Brain (organoid and tissue), 16 donors: ENCODE measurements at places on chromosomes 1 and 21.

DNA sequence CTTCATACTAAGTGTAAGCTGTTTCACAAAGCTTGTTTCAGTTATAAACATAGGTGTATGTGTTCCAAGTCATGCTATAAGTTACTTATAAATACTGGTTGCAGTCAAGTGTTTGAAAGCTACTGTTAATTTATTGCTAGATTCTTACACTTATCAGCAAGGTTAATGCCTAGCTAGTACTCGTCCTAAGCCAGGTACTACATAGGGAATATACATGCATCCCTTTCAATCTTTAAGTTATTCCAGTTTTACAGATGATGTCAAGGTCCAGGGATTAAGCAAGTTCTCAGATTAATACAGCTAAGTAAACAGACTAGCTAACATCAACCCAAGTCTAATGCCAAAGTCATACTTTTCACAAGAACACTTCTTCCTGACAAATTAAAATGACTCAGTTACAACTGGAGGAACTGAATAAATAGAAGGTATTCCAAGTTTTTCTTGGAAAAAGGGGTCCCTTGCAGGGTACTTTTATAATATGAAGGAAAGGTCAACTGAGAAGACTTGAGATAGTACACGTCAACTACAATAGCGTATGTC is 652.2 kb upstream of the USP24 start:
- DNase-seq = no peak

DNA sequence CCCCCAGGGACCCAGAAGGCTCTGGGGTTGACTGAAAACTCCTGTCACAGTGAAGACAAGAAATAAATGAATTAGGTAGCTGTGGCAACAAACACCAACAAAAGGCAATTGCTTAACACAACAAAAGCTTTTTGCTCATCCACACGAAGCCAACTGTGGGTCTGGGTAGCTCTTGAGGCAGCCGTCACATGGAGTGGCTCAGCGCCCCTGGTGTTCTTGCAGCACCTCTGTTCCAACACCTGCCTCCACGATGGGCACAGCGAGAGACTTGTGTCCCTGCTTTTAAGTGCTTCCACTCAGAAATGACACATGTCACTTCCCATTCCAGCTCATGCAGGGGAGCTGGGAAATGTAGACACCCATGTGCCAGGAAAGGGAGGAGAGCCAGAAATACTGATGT is 364.5 kb upstream of the DUSP10 start:
- DNase-seq = no peak

DNA sequence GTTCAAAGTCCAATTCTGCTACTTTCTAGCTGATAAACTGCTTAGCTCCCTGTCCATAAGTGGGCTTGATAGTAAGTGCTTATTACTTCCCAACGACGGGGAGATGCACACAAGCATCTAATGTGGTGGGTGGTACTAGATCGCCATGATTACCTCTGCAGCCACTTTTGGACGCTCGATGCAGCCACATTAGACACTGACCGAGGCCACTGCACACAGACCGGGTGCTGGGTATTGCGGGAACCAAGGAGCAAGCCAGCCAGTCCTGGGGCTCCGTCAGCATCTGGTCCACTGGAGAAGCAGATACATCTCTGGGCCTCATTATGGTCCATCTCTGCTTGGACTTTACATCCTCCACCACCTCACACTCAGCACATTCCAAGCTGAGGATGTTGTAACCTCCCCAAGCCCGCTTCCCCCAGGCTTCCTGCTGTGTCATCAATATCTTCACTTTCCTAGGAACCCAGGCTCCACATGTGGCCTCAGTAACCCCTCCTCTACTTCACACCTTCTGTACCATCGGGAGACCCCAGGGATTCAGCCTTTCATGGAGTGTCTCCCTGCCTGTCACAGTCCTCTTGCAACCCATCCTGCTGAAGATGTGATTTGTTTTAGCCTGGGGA is 48.2 kb downstream of the RHOU start:
- no peak for DNase-seq

DNA sequence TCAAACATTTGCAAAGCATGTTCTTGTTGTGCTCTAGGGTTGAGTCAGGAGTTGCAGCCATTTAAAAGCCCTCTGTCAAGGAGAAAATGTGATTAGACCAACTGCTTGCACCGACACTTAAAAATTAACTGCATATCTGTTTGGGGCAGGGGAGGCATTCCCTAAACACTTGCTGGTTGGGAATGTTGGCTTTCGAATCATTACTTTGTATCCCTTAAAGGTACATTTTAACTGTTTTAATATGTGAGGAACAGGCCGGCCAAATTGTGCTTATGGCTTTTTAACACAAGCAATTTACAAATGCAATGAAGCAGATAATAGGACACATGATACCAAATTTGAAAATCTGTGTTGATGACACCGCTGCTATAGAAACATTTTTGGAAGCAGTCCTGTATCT is 159.1 kb downstream of the LHX8 start:
- DNase-seq = peak; percentile 42

GRCh38 chr21:33916200-33916567 is 580 bp upstream of the ATP5PO start:
- DNase-seq = no peak

- no peak for DNase-seq
Observed at GRCh38 chr21:40634141-40634540, 212.8 kb downstream of the DSCAM start.

DNA sequence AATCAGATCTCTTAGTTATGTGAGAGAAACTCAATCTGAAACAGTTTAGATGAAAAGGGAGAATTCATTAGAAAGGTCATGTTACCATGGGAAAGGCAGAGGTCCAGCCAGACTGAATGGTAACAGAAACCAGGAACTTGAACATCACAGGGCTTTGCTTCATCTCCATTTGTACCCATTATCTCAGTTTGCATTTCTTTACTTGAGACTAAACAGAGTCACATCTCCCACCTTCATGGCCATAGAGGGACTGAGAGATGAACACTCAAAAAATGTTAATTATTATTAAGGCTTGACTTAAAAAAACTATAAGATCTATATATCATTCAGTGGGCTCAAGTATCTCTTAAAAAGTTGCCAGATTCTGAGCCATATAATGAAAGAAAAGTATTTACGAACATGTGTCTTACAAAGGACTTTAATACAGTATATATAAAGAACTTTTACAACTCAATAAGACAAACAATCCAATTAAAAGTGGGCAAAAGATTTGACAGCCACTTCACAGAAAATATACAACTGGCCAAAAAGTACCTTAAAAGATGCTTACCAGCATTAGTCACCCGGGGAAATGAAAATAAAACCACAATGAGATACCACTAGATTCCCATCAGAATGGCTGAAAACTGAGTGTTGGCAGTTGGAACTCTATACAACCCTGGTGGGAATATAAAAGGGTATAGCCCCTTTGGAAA is 13.2 kb downstream of the KYAT3 start:
- DNase-seq = no peak

GRCh38 chr1:58942759-58943191 is 158.9 kb upstream of the JUN start:
- peak; percentile 12 for DNase-seq

GRCh38 chr1:87121711-87122163 is 206.9 kb upstream of the LMO4 start:
- DNase-seq = no peak

DNA sequence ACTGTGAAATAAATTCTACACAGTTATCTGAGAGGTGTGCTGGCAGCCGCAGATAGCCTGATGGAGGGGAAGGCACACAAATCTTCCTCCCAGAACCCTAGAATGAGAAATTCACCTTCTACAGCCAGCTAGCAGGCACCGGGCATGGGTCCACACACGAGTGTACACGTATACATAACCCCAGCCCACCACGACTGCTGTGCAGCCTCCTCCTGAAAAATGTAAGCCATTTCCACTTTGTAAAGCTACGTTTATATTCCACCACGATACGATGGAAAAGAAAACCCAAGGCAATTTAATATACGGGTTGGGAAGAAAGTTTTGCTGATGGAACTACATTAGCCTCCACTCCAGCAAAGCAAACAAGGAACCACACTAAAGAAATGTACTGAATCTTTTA is 1.8 kb downstream of the BTG3 start:
- DNase-seq = peak; percentile 12

DNA sequence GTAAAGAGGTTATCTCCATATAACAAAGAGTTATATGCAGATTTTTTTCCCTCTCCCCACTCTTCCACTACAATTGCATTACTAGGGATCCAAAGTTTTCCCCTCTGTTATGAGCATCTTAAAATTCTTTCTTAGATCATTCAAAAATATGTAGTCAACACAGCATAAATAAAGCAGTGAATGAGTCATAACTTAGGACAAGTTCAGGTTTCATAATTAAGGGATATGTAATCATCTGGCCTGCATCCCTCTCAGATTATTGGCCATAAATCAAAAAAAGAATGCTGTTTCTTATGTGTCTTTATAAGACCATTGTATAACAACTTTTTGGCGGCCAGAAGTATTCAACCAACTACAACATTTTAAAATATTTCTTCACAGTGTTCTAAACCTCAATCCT is 1526.1 kb downstream of the KCNT2 start:
- no peak for DNase-seq

- no peak for DNase-seq
Observed at GRCh38 chr1:196477262-196477661, 131.0 kb downstream of the KCNT2 start.

GRCh38 chr1:208757846-208758245 is 513.7 kb upstream of the PLXNA2 start:
- no peak for DNase-seq

DNA sequence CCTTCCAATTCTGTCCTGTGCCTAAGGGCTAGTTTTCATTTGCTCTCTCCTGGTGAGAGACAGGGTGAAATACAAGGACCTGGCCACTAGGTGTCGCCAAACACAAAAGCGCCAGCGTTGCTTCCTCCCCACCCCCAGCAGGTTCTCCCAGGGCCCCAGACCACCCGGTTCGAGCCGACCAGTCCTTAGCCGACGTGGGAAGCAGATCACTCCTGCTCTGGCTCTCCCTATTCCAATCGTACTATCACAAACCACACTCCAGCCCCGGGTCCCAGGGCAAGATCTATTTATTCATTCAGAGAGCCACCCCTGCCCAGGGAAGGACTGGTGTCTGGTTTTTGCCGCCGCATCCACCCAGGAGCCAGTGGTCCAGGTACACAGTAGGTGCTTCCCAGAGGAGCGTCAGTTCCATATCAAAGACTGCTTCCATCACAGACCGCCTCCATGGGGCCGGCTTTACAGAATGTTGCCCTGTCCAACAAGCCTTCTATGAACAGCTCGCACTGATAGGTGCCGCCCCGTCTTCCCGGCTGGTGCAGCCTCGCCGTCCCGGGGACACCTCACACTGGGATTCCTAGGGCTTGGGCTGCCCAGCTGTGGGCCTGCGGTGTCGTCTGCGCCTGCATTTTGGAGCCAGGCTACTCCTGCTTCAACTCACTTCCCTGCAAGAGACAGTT is 35.0 kb downstream of the CTNNBIP1 start:
- peak; percentile 81 for DNase-seq

GRCh38 chr1:38068980-38069340 is 22.4 kb upstream of the POU3F1 start:
- DNase-seq = no peak

- DNase-seq = no peak
Observed at GRCh38 chr1:241266121-241266520, 90.9 kb downstream of the RGS7 start.

GRCh38 chr1:28326984-28327383 is 1.9 kb upstream of the MED18 start:
- DNase-seq = no peak

DNA sequence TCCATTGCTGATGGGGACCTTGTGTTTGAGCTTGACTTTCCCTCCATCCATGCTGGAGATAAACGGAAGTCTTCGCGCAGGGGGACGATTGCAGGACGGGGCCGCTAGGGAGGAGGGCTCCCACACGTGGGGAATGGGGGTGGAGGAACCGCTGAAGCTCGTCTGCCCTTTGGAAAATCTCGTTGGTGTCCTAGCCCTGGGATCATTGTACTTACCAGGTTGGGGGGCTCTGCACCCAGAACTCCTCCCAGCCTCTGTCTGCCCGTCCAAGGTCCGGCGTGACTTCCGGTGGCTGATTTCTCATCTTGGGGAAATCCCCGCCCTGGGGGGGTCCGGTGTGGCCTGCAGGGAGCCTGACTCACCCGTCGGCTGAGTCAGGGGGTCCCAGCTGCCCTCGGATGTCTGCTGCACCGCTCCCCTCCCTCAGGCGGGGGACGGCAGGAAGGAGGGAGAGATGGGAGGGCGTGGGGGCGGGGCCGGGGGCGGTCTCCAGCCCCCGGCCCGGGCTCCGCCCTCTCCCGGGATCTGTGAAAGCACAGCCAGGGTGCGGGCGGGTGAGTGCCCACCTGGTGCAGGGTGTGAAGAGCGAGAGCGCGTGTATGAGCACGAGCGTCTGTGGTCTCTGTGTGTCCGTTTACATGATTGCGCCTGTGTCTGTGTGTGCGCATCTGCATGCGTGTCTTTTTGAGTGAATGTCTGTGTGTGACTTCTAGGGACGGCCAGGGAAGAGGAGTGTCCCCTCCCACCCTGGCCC is 35.8 kb downstream of the PIK3CD start:
- DNase-seq = peak; percentile 62

- no peak for DNase-seq
Observed at GRCh38 chr1:153246825-153247224, 12.7 kb upstream of the LORICRIN start.

DNA sequence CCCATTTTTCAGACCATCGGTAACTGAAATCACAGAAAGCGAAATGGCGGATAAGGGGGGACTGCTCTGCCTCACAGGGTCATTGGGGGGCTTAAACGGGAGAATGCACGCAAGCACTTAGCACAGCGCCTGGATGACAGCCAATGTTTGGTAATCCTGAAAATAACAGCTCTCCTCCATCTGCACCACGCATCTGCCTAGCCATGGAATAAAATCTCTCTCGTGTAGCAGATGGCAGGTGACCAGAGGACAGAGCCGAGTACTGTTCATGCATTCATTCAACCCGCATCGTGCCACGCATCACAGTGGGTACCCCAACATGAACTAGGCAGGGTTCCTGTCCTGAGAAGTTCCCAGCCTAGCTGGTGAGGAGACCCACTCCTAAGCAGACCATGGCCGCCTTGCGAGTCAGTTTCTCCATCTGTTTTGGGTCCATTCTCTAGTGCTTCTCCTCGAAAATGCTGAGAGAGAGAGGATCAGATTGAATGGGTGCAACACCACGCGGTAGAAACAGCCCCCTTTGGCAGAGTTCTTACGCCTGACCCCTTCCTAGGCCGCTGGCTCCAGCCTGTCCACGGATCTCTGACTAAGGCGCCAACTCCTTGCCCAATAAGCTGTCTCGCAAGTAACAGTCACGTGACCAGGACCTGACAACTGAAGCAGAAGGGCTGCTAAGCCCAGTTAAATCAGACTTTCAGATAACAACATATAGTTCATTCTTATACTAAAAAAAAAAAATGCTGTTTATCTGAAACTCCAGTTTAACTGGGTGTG is 7.3 kb downstream of the SLC1A7 start:
- DNase-seq = peak; percentile 71

GRCh38 chr21:43600642-43601402 is 58.5 kb downstream of the HSF2BP start:
- peak; percentile 11 for DNase-seq

- no peak for DNase-seq
Observed at GRCh38 chr1:162908780-162909179, 47.8 kb upstream of the CCDC190 start.
